ENCODE measurements at places on chromosomes 6 and 20. TPM values are rescaled to one million over a fixed set of nuclear protein-coding genes. Genes with fewer than 3 reads are reported as not detected.
A peak's percentile ranks its signal among the peaks of the same experiment; 100 is the strongest.

Gene WFDC10B
- total RNA-seq, result not detected

- no peak overlapping the region for H3K4me3 ChIP-seq
- H3K36me3 ChIP-seq, result no peaks in the 10 kb centered on the region
- no peaks in the 10 kb centered on the region for H3K4me1 ChIP-seq
- peak; percentile 23 for DNase-seq
- H3K27me3 ChIP-seq, result peaks cover 17% of the 10 kb centered on the region
Measured at GRCh38 chr6:6221787-6222535, 98.5 kb downstream of the F13A1 start.

DNA sequence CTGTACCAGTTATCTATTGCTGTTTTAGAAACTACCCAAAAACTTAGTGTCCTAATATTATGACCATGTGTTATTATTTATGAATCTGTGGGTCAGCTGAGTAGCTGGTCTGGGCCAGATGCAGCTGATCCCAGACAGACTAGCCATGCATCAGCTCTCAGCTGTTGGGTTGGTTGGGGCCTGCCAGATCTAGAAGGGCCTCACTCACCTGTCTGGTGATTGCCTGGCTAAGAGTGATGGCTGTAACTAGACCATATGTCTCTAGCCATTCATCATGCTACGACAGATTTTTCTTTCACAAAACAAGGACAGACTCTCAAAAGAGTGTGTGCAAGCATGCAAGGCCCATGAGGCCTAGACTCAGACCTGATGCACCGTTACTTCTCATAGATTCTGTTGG is 403.2 kb downstream of the SAMD5 start:
- H3K27me3 ChIP-seq, result no peaks in the 10 kb centered on the region
- H3K4me1 ChIP-seq, result no peaks in the 10 kb centered on the region
- H3K27ac ChIP-seq, result no peak overlapping the region
- no peak overlapping the region for H3K4me3 ChIP-seq

Gene OPRL1
- total RNA-seq, result 0.61 TPM

DNA sequence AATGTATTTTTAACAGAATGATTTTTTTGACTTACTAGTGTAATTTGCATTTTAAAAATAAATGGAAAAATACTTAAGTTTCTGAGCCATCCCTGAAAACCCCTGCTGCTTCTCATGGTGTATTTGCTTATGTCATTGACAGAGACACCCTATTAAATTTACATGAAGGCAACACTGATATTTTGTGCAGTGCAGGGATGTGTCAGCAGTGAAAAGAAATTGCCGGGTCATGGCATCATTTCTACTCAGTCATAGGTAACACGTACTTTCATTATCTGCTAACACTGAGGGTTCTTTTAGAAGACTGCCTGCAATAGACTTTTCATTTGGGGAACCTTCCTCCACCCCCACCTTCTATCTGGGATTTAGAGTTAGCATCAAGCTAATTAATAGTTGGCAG is 136.7 kb upstream of the RNF217 start:
- H3K4me3 ChIP-seq, result no peak overlapping the region
- no peaks in the 10 kb centered on the region for H3K36me3 ChIP-seq
- no peak for DNase-seq

Gene ZBTB12
- 2.1 TPM for total RNA-seq
